ENCODE measurements at places on chromosomes 3 and 15.

- no peak for DNase-seq
Measured at GRCh38 chr15:26298659-26299170, 435.6 kb upstream of the ATP10A start.

DNA sequence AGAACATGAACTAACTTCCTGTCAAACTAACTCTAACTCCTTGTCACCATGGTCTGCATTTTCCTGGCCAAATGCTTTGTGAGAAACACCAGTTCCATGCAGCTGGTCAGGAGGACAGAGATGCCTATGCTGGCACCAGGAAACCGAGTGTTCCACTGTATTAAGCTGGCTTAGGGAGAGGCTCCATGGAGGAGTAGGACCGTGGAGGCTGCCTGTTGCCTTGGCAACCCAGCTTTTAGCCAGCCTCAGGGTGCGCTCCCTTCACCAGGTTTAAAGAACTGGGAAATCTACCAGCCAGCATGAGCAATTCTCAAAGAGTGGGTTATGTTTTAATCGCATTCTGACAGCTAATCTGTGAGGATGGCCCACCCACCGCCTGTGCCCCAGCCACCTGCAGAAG, 394.1 kb downstream of the OCA2 start:
- no peak for DNase-seq

GRCh38 chr15:60389261-60390077, 8.3 kb downstream of the ANXA2 start:
- no peak for DNase-seq

DNA sequence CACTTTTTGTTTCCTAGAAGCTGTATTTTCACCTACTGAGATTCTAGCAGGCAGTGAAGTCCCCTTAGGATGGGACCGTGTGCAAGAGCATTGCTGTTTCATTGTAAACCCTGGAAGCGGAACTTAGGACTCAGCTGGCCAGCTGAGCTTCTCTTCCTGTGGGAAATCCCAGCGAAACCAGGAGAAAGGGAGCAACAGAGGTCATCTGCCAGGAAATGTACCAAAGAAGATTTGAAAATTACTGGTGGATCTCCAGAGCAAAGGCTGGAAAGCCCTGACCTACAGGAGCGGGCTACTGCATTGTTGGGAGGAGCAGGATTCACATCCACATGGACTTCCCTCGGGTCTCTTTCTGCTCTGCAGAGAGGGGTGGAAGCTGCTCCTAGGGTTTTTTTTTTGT, 7.6 kb upstream of the ADPRH start:
- no peak for DNase-seq

GRCh38 chr3:28916713-28917499, 364.0 kb upstream of the RBMS3 start:
- peak; percentile 79 for DNase-seq

GRCh38 chr3:186931532-186932280, 1.4 kb downstream of the ST6GAL1 start:
- DNase-seq: no peak

DNA sequence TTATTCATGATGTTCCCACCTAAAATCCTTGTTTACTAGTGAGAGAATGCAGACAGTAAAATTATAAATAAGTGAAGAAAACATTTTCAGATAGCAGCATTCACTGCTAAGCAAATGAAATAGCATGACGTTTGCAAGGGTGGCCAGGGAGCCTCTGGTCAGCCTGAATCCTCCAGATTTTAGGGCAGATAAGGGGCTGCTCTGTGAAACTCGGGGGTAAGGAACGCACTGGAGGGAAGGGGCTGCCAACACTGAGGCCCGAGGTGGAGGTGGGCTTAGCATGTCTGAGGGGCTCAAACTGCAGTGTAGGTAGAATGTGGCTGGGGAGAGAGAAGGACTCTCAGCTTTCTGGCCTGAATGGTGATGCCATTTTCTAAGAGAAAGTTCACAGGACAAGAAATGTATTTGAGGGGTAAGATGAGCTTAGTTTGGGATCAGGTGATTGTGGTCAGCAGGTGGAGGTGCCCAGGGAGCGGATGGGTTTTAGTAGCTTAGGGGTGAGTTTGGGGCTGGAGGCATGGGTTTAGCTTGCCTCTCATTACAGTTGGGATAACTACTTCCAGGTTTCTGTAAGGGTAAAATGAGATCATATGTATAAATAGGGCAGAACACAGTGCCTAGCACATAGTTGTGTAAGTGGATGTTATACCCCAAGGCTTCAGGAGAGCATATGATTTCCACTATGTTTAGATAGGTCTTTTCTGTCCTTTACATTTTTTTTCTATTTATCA, 20.5 kb downstream of the GPR171 start:
- no peak for DNase-seq

DNA sequence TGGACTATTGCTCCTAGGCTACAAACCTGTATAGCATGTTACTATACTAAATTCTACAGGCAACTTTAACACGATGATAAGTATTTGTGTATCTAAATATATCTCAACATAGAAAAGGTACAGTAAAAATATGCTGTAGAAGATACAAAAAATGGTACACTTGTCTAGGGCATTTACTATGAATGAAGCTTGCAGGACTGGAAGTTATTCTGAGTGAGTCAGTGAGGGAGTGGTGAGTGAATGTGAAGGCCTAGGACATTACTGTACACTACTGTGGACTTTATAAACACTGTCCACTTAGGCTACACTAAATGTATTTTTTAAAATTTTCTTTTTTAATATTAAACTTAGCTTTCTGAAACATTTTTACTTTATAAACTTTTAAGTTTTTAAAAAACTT, 140.5 kb upstream of the SGO1 start:
- DNase-seq: no peak

- no peak for DNase-seq
Measured at GRCh38 chr15:71083349-71083748, 31.9 kb upstream of the THSD4 start.

- no peak for DNase-seq
Measured at GRCh38 chr3:158097593-158098308, 8.5 kb downstream of the SHOX2 start.

- DNase-seq: no peak
Measured at GRCh38 chr3:65284961-65285360, 597.2 kb upstream of the ADAMTS9 start.

DNA sequence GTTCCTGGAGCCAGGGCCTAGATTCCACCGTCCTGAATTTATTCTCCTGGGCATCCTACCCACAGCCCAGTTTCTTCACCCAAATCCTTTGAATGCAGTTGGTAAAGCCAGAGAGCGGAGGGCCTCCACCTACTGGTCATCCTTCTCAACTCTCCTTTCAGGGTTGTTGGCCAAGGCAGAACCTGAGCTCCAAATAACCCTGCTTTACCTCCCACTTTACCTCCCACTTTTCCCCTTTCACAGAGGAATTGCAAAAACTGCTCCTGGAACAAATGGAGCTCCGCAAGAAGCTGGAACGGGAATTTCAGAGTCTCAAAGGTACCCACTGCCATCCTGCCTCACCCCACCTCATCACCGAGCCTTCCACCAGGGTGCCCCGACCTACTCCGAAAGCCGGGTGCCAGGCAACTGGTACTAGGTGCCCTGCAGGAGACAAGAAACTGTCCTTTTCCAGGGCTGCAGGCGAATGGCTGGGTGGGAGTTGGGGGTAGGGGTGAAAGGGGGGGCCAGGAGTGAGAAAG, 6.8 kb downstream of the SKOR1 start:
- no peak for DNase-seq

- DNase-seq: no peak
Measured at GRCh38 chr3:111506435-111506834, 35.6 kb upstream of the CD96 start.

DNA sequence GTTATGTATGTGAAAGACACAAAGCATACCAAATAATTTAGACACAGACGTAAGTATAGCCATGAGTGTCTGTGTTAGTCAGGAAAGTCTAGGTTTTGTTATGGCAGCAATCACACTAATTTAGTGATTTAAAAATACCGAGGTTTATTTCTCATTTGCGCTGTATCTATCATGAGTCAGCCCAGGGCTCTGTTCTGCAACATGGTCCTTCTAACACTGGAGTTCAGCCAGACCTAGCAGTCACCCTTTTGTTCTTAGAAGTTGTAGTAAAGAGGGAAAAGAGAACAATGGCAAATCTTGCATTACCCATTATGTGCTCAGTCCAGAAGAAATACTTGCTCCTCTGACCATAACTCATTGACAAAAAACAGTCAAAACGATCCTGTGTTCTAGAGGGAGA, 311.5 kb downstream of the NLGN1 start:
- no peak for DNase-seq

GRCh38 chr3:77039606-77040171, at the start of gene ROBO2:
Gene ROBO2, plus strand, starts transcription at chr3:77040099. Its CDS starts 687 bp downstream, at chr3:77040786.
- no peak for DNase-seq

DNA sequence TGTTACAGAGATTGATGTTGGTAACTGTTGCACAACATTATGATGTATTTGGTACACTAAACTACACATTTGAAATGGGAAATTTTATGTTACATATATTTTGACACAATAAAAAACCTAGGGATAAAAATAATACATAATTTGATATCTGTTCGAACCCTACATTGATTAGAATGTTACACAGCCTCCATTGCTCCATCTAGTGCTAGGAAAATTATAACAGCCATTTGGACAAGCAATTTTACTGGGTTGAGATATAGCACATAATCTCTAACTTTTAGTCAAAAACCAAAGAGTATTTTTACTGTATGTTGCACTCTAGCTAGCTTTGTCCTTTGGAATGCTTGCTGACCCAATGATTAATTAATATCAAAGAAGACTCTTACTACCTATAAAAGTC, 108.1 kb downstream of the LSAMP start:
- no peak for DNase-seq

- no peak for DNase-seq
Measured at GRCh38 chr15:59565299-59565698, 46.3 kb upstream of the GCNT3 start.

DNA sequence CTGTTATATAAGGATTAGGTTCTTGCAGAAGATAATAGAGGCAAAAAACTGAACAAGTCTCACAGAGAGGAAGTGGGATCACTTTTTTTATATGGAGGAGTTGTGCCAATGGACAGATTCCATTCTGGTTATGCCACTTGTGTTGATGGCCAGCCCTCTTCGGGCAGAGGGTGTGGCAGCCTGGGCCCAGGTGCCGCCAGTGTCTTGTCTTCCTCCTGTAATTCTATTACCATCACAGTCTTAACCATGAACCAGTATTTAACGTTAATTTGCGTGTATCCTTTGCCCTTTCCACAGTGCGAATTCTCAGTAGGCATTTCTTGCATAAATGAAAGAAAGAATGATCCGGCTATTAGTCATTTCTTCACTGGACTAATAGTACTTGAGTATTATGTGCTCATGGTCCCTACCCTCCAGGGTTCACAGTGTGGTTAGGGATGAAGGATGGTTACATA, 7.0 kb upstream of the USP4 start:
- no peak for DNase-seq

- no peak for DNase-seq
Measured at GRCh38 chr3:188439080-188439479, 285.1 kb downstream of the LPP start.

- no peak for DNase-seq
Measured at GRCh38 chr3:132009241-132009640, 25.6 kb downstream of the CPNE4 start.

- no peak for DNase-seq
Measured at GRCh38 chr3:63685340-63685739, 32.9 kb downstream of the SNTN start.

DNA sequence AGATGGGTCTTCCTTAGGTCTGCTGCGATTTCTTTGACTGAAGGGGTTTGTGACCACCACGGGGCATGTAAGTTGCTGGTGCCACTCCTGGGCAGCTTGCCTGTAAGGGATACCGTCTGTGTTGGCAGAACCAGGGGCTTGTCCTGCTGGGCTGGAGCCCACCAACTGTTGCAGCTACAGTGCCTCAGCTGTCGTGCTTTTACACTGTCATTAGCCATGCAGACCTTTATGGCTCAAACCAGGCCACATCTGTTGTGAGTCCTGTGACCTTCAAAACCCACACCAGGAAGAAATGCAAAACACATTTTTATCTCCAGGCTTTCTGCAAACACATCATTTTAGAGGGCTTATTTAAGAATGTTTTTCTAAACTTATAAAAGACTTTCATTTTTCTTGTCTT, 168.7 kb downstream of the PTPRG start:
- no peak for DNase-seq

DNA sequence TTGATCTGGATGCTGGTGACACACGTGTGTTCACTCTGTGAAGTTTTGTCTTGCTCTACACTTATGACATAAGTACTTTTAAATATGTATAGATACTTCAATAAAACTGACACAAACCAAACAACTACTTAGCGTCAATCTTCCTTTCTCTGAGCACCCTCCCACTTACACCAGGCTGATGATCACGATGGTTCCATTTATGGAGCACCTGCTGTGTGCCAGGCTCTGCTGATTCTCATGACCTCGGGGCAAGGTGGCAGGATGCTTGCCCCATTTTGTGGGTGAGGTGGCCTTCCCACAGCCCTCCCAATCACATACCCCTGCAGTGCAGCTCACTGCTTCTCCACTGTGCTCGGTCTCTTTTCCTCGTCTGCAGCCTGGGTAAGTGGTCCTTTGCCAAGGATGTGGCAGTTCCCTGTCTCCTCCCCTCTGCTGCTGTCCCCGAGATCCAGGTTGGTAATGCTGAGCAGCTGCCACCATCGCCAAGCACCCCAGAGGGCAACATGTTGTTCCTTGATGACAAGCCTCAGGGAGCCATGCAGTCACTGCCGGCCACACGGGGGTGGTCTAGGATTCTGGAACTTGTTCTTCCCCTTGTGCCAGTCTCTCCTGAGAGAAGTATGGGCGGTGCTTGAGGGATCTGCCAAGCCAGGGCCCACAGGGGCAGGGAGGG, 20.6 kb upstream of the ADCY5 start:
- no peak for DNase-seq

- no peak for DNase-seq
Measured at GRCh38 chr3:38264779-38265178, 833 bp upstream of the SLC22A13 start.

DNA sequence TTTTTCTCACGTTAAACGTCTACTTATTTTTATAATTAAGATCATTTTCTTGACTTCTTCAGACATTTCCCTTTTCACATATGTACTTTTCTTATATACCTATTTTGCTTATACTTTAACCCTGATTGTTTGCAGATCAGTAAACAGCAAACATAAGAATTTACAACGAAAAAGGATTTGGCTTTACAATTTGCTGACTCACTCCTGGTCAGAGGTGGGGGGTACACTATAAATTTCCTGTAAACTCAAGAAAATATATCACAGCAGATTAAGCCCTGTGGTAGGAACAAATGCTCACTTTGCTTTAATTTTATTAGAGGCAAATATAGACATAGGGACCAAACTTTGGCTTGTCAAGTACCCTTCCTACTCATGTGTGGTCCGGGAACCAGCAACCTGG, 185.0 kb downstream of the PLCL2 start:
- DNase-seq: no peak

- no peak for DNase-seq
Measured at GRCh38 chr3:192433704-192434103, 293.6 kb downstream of the FGF12 start.

- DNase-seq: peak; percentile 56
Measured at GRCh38 chr3:107065094-107065861, 312.0 kb upstream of the CCDC54 start.

DNA sequence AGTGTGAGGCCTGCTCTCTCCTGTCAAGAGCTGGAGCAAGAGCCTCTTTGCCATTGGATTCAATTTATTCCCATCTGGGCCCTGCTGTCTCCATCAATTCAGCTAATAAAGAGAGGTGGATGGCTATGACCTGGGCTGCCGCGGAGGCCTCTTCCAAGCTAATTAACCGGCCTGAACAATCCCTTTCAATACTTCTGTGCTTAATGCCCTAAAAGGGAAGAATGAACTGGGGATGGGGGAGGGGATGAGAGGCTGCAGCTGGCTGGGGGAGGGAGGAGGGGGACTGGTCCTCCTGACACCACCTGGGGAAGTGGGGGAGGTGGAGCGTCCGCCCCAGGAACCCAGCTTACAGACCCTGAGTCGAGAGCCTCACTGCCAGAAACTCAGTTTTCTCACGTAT, 33.4 kb upstream of the PRR23E start:
- no peak for DNase-seq
